Activated CD4-positive, alpha-beta memory T cell treated with anti-CD3 and anti-CD28 coated beads, Interleukin-2, amount 10 ng/mL, durations not matched to agents 7 days and 5 days (primary cell): ENCODE measurements at places on chromosomes 16 and 17. TPM values are rescaled to one million over a fixed set of nuclear protein-coding genes. Genes with fewer than 3 reads are reported as not detected.

- peak; percentile 20 for DNase-seq
Observed at GRCh38 chr17:9470171-9470570, 105.4 kb downstream of the STX8 start.

GRCh38 chr17:40499551-40500189, 1.8 kb downstream of the TNS4 start:
- DNase-seq: no peak

DNA sequence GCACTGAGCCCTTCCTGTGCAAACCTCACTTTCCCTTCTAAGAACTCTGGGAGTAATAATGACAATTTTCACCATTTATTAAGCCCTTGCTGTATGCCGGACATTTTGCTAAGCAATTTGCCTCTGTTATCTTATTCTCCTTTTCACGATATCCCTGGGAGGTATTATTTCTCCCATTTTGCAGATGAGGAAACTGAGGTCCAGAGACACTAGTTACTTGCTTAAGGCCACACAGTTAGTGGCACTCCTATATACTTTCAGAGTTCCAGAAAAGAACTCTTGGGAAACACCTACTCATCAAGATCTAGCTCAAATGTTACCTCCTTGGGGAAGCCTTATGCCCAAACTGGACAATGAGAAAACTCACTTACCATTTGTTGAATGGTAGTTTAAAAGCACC, 4.8 kb upstream of the USP10 start:
- DNase-seq: no peak

- no peak for DNase-seq
Observed at GRCh38 chr16:69294051-69294450, 17.1 kb upstream of the VPS4A start.

GRCh38 chr16:14494396-14494966, 135.6 kb downstream of the PARN start:
- no peak for DNase-seq

GRCh38 chr17:64202683-64203344, 60.2 kb downstream of the TEX2 start:
- DNase-seq: no peak

Gene NR1D1
- total RNA-seq: 5.2 TPM

Gene VKORC1
- 66.1 TPM for total RNA-seq

Gene KIF18B
- total RNA-seq: 66.9 TPM

Gene CNTD1
- not detected for total RNA-seq

Gene NUBP1
- 29.4 TPM for total RNA-seq

DNA sequence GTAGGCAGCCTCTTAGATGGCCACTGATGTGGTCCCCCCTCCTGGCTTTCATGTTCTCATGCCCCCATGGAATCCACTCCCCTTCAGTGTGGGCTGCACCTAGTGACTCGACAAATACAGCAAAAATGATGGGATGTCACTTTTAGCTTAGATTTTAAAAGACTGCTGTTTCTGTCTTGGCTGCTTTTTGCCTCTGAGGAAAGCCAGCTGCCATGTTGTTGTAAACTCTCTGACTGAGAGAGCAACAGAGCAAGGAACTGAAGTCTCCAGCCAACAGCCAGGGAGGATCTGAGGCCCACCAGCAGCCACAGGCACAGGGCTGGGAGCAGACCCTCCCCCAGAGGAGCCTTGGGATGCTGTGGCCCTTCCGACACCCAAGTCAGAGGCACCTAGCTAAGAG, 60.6 kb upstream of the MARCHF10 start:
- DNase-seq: no peak

DNA sequence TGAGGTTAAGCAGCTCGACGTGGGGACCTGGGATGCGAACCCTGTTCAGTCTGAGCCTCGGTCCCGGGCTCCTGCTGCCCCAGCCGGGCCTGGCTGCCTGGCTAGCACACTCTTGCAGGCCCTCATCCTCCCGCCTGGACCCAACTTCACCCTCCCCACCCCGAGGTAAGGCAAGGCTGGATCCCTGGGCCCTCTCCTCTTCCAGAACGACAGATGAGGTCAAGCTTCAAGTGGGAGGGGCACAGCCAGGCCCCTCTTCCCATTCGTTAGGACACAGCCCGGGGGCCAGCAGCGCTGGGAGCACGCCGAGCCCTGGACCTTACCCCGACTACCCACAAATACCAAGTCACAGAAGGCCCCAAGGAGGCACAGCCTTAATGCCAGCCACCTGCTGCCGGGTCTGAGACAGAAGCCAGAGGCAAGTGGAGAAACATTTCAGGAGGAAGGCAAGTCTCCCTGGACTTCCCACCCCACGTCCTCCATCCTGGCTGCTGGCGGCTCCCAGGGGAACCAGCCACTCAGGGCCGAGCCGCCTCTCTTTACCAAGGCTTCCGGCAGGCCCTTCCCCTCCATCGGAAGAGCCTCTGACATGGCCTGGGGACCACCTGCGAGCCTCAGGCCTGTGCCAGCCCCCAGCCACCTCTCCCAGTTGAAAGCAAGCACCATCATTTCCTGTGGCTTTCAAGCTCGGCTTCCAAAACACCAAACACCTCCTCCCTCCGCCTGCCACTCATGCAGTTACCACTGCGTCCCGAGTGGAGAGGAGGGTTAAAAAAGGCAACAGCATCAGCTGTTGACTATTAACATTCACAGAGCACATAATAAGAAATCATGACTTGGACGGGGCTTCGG, 59.9 kb downstream of the RPH3AL start:
- DNase-seq: no peak

GRCh38 chr17:74892013-74892841, 1.2 kb downstream of the FADS6 start:
- no peak for DNase-seq

Gene NEUROD2
- not detected for total RNA-seq

DNA sequence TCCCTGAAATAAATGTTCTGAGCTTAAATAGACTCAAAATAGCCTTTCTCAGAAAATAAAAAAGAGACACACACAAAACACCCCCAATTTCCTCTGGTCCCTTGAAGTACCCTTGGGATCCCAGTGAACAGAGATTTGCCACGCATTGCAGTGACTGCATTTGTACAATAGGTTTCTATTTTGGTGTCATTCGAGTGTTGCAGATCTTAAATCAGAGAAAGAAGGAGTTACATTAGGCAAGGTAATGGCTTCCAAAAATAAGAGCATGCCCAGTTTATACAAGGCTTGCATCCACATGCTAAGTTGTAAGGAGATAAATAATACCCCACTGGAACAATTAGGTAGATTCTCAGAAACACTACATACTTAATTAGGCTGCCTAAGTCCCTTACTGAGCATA, 2.2 kb downstream of the TOX3 start:
- no peak for DNase-seq

DNA sequence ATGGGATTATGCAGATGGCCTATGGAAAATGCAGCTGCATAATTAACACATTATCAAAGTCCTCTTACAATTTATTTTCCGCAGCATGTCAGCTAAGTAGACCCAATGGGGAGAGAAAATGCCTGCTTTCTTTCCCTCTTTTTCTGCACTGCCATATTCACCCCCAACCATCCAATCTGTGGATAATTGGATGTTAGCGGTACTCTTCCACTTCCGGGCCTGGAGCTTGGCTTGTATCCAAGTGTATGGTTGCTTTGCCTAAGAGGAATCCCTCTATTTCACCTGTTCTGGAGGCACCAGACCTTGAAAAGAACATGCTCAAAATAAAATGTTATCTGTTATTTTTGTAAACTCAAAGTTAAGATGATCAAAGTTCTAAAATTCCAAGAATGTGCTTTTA, 41.1 kb upstream of the CACNG3 start:
- no peak for DNase-seq
